K562 (cell line): ENCODE measurements at places on chromosomes 12 and 14.

DNA sequence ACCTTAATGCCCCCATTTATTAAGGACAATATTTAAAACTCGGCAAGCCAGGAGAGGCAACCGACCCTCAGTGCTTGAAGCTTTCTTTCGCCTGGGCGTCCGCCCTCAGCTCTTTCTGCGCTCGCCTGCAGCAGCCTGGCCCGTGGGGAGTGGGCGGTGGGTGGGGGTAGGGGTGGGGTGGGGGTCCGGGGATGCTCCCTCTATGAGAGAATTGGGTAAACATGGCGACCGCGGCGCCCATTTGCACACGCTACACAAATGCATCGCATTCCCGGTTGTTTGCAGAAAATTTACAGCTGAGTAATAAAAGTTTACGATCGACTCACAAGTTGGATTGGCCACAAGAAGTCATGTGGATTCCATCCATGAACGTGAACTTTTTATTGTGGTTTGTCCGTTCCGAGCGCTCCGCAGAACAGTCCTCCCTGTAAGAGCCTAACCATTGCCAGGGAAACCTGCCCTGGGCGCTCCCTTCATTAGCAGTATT is 7.7 kb downstream of the HOXC8 start:
- no peak for DNase-seq

- no peak for DNase-seq
Measured at GRCh38 chr12:95988506-95989275, 7.5 kb downstream of the HAL start.

DNA sequence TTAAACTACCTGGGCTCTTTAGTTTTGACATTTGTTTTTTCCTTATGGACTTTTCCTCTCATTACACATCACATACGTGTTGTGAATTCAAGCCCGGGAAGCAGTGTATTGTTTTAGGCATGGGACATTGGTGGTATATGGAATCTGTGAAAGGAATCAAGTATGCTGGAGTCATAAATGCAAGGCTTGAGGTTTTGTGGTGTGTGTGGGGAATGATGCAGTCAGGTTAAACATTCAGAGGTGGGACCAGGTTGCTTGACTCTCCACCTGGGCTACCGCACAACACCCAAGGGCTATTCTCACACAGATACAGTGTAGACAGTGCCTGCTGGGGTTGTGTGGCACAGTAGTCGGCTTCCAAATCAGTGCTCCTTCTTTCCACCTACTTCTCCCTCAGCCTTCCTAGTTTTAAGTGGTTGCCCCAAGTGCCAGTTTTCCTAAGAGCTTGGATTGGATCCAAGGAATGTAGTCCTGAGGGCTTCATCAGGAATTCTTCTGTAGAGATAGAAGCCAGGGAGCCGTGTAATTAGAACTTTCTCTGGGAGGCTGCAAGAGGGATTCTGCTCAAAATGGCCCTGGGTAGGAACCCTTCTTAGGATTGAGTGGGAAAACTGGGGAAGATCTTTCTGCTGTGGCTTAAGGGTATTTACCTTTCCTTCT is 243.7 kb downstream of the C12orf75 start:
- no peak for DNase-seq

DNA sequence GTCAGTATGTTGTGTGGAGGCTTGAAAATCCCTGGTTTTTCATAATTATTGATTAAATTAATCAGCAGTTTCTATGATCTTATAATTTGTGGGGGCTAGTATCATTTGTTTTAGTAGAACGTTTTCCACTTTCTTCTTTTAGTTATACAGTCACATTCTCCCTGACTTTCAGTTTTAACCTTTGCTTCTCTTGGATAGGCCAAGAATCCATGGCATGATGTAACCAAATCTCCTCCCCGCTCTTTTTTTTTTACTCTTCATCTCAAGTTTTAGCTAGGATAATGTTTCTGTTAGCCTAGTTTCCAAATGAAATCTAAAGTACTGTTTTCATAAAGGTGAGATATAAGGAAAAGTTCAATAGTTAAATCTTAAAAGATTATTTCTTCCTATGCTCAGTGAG is 106.5 kb downstream of the TMEM117 start:
- no peak for DNase-seq

GRCh38 chr12:11724888-11725311 is 75.4 kb downstream of the ETV6 start:
- peak; percentile 9 for DNase-seq

DNA sequence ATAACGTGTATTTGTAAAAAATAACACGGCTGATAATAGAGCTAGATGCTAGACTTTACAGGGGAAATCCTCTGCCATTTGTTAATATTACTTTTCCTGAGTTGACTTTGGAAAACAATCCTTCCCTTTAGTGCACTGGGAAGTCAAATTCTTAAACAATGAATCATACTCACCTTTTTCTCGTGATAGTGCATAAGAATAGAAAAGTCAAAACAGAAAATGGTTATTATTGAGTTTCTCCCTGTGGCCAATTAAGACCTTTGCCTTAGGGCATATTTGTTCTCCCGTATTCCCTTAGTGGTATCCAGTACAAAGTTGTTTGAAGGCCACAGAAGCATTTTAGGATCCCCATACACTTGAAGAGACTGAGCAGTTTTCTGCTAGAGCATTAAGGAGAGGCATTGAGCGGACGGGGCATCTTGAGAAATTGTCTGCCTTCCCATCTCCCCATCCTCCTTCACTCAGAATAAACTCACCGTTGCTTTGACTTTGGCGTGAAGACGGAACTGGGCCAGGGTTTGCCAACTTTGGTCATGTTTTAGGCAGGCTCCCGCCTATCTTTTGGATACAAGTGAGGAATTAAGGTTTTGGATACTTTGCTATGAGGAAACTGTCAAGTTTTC is 171.3 kb downstream of the TMTC2 start:
- DNase-seq = no peak

DNA sequence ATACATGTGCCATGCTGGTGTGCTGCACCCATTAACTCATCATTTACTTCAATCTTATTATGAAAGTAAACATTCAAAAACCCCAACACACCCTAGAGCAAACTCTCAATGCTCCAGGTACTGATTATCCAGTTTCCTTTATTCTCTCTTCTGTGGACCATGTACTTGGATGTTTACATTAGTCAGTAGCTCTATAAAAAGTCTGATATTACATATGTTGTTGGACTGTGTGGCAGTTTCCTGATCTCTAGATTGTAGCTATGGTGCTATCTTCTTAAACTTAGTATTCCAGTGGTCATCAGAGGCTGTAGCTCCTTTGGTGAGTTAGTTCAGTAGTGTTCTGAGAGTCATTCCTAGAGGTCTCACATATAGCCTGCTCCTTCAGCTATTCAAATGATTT is 25.1 kb upstream of the ITGA5 start:
- DNase-seq = no peak

DNA sequence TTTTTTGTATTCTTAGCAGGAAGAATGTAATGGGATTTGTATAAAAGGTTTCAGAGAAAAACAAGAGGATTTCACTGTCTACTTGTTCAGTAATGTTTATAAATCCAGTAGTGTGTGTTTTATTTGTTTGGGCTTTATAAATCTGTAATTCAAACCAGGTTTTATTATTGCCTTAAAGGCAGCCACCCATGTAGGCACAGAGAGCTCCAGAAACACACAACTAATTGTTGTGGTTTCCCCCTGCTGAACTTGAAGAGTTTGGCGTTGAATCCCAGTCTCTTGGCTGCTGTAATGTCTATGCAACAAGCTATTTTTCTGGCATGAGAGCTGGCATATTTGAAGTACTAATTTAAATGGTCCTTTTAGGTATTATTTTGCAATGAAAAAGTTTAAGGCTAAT is 63.4 kb upstream of the SLCO1C1 start:
- DNase-seq = no peak

- peak; percentile 48 for DNase-seq
Measured at GRCh38 chr14:21498540-21499526, 12.3 kb downstream of the METTL3 start.

DNA sequence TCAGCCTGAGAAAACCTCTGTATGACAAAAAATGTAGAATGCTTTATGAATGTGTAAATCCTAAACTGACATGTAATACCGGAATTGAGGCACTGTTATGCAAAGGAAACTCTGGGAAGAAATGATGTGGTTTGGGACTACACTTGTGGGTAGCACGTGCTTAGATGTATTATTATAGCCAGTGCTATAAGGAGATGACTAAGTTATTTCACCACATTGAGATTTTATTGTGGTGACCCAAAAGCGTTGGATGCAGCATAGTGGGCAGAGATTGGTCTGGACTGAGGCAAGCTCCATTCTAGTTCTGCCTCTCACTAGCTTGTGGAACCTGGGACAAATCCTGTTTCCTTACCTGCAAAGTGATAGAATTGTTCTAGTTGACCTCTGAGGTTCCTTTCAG is 172.2 kb downstream of the SNAPC1 start:
- DNase-seq = no peak

DNA sequence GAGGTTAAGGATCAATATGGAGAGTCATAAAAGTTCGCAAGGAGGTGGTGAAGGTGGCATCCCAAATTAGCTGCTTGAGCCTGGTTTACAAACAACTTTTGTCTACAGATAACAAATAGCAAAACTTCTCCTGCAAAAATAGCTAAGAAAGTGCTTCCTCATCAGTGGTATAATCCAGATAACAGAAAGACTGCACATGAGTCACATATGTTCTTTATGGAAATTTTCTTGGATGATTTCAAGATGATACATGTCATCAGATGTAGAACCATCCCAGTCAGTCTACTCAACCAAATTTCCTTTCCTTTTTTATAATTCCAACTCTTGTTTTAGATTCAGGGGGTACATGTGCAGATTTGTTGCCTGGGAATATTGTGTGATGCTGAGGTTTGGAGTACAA is 133.0 kb downstream of the BTG1 start:
- DNase-seq = no peak

DNA sequence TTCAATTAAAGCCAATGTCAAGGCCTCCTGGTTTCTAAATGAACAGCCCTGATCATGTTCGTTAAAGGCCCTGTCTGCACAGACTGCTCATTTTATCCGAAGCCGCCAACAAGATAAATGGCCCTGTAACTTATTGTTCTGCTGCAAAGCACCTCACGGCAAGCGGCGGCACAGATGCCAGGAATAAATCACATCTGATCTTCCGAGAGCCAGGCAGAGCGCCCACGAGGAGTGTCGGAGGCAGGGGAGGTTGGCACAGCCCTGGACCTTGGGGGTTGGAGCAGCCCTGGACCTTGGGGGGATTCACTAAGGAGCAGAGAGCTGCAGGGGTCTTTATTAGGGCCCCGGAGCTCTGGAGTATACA is 110.5 kb downstream of the SCARB1 start:
- no peak for DNase-seq

DNA sequence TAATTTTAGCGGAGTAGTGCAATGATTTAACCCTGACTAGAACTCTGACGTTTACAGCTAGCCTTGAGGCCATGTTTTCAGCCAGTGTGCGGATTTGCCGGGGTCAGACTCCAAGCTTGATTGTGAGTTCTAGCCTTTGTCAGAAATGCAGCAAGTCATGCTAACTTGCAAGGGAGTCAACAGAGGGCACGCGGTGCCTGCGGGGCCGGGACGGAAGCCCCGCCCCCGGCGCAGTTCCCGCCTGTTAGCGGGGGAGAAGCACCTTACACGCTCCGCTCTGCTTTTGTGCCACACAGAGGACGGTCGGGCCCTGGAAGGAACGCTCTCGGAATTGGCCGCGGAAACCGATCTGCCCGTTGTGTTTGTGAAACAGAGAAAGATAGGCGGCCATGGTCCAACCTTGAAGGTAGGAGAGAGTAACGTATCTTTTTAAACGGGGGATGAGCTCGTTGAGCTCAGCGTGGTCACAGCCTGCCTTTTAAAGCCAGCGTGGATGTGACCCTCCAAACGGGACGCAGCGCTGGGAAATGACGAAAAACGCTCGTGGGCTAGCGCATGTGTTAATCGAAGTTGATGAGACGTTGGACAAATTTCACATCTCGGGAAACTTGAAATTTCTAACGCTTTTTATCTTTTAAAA is 14.8 kb upstream of the EID3 start:
- peak; percentile 84 for DNase-seq

DNA sequence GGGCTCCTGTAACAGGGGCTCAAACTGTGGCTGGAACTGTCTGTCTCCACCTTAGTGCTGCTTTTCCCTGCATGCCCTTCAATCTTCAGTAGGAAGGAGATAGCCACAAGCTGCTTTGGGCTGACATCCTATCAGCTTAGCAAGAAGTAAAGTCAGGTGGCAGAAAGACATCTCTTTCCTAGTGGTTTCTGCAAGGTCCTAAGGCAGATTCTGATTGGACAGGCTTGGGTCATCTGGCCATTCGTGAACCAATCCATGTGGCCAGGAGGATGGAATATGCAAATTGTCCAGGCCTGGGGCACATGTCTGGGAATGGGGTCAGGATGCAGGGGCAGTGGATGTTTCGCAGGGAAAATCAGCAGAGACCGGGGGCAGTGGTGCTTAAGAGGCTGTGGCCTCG is 5.2 kb downstream of the RITA1 start:
- DNase-seq = peak; percentile 74

GRCh38 chr12:79360936-79361335 is 329.8 kb downstream of the PAWR start:
- DNase-seq = no peak

DNA sequence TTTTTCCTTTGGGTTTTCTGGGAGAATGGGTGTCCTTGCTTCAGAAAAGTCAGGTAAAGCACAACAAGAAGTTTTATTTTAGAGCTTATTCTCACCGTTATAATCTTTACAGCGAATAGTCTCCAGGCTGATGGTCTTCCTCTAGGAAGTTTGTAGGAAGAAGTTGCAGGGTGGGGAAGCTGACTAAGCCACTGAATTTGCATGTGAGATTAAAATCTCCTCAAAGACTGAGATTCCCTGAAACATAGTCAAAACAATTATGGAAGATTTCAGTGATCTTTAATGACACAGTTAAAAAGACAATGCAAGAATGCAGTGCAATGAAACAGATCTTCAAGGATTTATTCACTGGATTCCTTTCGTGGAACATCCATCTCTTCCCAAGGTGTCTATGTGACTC is 1.2 kb downstream of the TAS2R10 start:
- no peak for DNase-seq

DNA sequence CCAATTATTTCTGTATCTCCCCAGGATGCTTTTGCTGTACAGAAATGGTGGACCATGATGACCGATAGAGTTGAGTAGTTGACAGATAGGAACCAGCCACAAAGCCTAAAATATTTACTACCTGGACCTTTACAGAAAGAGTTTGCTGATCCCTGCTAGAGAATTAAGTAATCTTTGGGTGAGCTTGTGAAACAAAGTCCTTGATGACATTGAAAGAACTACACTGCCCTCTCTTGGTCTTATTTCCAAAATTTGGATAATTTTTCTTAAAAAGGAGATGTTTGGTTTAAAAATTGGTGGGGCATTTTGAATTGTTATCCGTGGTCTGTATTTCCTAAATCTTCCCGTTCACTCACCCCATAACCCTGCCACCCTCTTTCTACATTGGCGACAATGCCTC is 13.7 kb upstream of the TCTN1 start:
- DNase-seq = no peak

- DNase-seq = no peak
Measured at GRCh38 chr12:857611-858010, 91.9 kb downstream of the RAD52 start.

- DNase-seq = no peak
Measured at GRCh38 chr12:24197532-24197931, 248.1 kb upstream of the SOX5 start.

DNA sequence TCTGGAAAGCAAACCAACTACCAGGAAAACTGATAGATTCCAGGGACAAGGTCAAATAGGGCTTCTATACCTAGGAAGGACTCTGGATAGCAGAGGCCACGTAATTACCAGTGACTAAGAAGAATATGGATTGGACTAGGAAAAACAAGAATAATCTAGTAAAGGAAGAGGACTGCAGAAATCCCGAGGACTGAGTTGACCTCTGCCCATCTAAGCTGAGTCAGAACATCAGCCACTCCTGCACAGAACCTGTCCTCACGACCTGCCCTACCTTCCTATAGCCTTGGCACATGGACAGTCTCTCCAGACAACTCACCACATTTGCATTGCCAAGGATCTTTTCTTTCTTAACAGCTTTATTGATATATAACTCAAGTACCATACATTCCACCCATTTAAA is 2.3 kb downstream of the OR6J1 start:
- DNase-seq = no peak
